ENCODE measurements at places on chromosomes 6 and 20.

- no peak for DNase-seq
Measured at GRCh38 chr6:107655245-107655644, 165.3 kb downstream of the SOBP start.

- DNase-seq = no peak
Measured at GRCh38 chr6:47111685-47112084, 69.6 kb upstream of the ADGRF1 start.

- peak; percentile 74 for DNase-seq
Measured at GRCh38 chr6:35601331-35602132, 87.2 kb downstream of the FKBP5 start.

GRCh38 chr6:51099201-51099600 is 280.5 kb downstream of the TFAP2B start:
- no peak for DNase-seq

- DNase-seq = no peak
Measured at GRCh38 chr6:134502614-134503549, 185.0 kb upstream of the SGK1 start.

- DNase-seq = peak; percentile 21
Measured at GRCh38 chr6:128725271-128726233, 157.4 kb upstream of the LAMA2 start.

GRCh38 chr6:123635144-123635543 is 1.6 kb downstream of the TRDN start:
- DNase-seq = no peak

- DNase-seq = no peak
Measured at GRCh38 chr6:80548532-80548931, 442.1 kb downstream of the BCKDHB start.

GRCh38 chr6:170345662-170346061 is 39.1 kb downstream of the FAM120B start:
- no peak for DNase-seq

DNA sequence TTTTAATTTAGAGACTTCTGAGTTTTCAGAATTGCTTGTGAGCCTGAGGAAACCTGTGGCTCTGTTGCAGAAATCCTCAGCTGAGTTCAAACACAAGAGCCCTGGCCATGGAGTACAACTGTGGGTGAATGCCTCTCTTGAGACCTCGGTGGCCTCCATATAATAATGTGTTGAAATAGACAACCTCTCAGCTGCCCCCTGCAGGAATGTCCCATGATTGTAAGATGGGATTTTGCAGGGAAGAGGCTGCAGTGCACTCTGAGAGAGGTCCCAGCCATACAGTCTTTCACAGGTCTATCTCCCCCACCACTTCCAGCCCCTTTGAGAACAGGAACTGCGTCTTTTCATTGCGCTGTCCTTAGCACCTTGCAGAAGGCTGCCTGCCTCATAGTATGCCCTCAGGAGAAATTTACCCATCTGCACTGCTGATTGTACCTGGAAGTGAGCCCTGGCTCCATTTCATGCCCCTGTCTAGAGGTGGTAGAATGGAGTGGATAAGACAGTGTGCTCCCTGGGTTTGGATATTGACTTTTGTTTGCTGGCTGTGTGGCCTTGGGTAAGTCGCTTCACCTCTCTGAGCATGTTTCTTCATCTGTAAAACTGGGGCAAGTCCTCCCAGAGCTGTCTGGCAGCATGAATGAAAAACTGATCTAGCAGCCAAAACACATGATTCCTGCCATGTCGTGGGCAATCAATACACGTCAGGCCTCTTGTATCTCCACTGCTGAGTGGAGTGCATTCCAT is 16.8 kb upstream of the CDH22 start:
- DNase-seq = no peak

GRCh38 chr20:23436681-23437080 is 2.8 kb upstream of the CSTL1 start:
- no peak for DNase-seq

GRCh38 chr6:27758491-27758890 is 153.7 kb downstream of the OR2B2 start:
- DNase-seq = no peak

- DNase-seq = no peak
Measured at GRCh38 chr20:18802012-18802634, 11.5 kb upstream of the SCP2D1 start.
